ENCODE measurements at places on chromosomes 11 and 22.

GRCh38 chr11:108617055-108617454 is 23.5 kb upstream of the EXPH5 start:
- H3K36me3 ChIP-seq: no peaks in the 10 kb centered on the region
- no peak overlapping the region for H3K4me3 ChIP-seq
- H3K27me3 ChIP-seq: peaks cover 40% of the 10 kb centered on the region
- peaks cover 19% of the 10 kb centered on the region for H3K4me1 ChIP-seq

DNA sequence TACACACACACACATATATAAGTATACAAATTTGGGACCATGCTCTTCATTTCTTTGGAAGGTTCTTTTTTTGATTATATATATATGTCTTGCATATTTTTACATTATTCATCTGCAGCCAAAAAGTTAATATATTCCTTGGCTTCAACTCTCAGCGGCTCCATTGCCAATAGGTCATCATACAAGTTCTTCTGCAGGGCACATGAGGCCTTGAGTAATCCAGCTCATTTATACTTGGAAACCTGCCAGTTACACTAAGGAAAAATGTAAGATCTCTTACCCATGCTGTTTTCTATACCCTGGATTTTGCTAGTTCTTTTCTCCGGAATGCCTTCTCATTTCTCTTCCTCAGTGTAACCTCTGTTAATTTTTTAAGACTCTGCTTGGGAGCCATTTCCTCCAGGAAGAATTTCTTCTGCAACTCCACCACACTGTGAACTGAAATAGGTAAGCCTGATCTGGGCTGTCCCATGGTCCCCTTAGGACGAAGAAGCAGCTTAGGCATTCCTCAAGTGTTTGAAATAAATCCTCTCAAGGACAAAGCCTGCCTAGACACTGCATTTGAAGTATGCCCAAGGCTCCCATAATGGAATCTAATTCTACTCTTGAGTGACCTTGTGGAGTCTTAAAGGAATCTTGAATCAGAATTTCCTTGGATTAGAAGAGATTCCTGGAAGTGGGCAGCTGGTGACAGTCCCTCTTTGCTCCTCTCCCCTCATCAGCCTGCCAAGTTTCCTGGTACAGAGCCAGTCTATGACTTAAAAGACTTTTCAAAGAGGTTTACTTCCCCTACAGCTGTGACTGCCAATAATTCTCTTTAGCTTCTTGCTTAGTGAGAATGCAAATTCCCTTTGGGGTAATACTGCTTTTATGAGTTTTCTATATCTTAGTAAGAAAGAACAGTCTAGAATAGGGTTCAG is 182.8 kb downstream of the C11orf87 start:
- H3K27me3 ChIP-seq: no peaks in the 10 kb centered on the region
- H3K36me3 ChIP-seq: no peaks in the 10 kb centered on the region
- H3K4me3 ChIP-seq: no peak overlapping the region
- no peak for DNase-seq
- H3K27ac ChIP-seq: no peak overlapping the region

- no peak overlapping the region for H3K27ac ChIP-seq
- no peak overlapping the region for H3K4me3 ChIP-seq
- peaks cover 11% of the 10 kb centered on the region for H3K4me1 ChIP-seq
- DNase-seq: peak; percentile 86
- no peaks in the 10 kb centered on the region for H3K27me3 ChIP-seq
These were observed 19.6 kb downstream of the C22orf23 start for GRCh38 chr22:37933711-37934376.

GRCh38 chr11:94199136-94200130 is 70.8 kb downstream of the PANX1 start:
- H3K27ac ChIP-seq: no peak overlapping the region
- H3K27me3 ChIP-seq: no peaks in the 10 kb centered on the region
- DNase-seq: no peak
- no peaks in the 10 kb centered on the region for H3K36me3 ChIP-seq
- H3K4me3 ChIP-seq: no peak overlapping the region

DNA sequence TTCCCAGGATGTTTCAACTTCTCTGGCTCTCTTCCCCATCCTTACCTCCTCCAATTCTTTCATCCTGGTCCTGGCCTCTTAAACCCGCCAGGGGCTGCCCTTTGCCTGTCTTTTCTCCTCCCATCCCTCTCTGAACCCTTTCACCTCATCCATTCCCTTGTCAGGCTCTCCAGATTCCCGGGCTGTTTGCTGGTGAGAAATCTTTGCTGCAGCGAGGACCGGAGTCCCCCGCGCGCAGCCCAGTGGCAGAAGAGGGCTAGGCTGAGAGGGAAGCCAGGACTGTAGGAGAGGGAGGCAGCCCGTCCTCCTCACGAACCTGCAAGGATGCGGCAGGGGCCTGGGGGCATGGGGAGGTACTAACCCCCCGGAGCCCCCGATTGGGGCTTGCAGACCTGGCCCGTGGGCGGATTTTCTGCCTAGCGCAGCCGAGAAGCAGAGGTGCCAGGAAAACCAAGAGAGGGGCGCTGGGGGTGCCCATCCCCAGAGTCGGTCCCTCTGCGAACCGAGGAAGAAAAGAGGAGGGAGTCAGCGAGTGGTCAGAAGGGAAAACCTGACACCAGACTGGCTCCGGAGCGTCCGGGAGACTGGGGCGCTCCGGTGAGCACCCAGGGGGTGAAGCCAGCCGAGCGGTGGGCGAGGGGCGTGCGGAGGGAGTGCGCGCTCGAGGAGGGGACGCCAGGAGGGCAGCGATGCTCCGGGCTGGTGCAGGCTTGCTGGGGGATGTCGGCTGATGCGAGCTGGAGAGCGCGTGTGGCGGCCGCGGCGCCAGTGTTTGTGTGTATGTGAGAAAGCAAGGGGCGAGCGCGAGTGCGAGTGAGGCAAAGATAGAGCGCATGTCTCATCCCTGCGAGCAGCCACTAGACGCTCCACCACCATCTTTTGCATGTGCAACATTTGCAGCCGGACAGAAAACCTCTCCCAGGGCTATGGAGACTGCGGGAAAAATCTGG is at the start of gene GRIA4:
TSS of gene GRIA4 (plus strand) at position 242 of the 950 bp plus-strand sequence. CDS start 925 bp downstream, outside the sequence.
- peak within 1 kb of the TSS; percentile 81 for H3K4me3 ChIP-seq
- peaks cover 17% of the 10 kb centered on the region for H3K4me1 ChIP-seq
- DNase-seq: peak; percentile 27
- peaks cover 64% of the 10 kb centered on the region for H3K27me3 ChIP-seq

DNA sequence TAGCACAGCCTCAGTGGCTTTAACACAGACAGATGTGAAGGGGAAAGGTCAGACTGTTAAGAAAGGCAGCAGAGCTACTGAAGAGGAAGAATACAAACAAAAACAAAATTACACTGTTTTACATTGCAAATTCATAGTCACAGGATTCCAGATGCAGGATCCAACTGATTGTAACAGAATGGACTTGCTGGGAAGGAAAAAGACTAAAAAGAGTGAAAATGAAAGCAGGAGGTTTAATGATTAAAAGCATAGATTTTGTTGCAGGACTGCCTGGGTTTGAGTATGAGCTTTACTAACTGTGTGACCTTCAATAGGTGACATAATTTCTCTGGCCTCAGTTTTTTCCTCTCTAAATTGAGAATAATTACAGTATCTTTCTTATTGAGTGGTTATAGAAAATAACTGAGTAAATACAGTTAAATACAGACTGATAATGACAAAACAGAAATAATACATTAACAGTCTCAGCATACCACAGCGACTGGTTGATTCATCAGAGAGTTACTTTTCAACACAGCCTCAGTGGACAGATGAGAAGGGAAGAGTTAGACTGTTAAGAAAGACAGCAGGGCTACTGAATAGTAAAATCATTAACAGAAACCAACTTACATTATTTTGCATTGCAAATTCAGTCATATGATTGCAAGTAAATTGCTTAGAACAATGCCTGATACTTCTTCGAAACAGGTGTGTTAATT is 704.2 kb upstream of the TENM4 start:
- H3K27ac ChIP-seq: no peak overlapping the region
- H3K27me3 ChIP-seq: no peaks in the 10 kb centered on the region
- no peaks in the 10 kb centered on the region for H3K36me3 ChIP-seq
- H3K4me3 ChIP-seq: no peak overlapping the region
- DNase-seq: no peak
- no peaks in the 10 kb centered on the region for H3K4me1 ChIP-seq

- H3K4me3 ChIP-seq: peak overlapping the region; percentile 42
- no peak overlapping the region for H3K27ac ChIP-seq
- H3K36me3 ChIP-seq: no peaks in the 10 kb centered on the region
- peaks cover 21% of the 10 kb centered on the region for H3K4me1 ChIP-seq
These were observed 3.2 kb downstream of the EHF start for GRCh38 chr11:34624069-34624468.

DNA sequence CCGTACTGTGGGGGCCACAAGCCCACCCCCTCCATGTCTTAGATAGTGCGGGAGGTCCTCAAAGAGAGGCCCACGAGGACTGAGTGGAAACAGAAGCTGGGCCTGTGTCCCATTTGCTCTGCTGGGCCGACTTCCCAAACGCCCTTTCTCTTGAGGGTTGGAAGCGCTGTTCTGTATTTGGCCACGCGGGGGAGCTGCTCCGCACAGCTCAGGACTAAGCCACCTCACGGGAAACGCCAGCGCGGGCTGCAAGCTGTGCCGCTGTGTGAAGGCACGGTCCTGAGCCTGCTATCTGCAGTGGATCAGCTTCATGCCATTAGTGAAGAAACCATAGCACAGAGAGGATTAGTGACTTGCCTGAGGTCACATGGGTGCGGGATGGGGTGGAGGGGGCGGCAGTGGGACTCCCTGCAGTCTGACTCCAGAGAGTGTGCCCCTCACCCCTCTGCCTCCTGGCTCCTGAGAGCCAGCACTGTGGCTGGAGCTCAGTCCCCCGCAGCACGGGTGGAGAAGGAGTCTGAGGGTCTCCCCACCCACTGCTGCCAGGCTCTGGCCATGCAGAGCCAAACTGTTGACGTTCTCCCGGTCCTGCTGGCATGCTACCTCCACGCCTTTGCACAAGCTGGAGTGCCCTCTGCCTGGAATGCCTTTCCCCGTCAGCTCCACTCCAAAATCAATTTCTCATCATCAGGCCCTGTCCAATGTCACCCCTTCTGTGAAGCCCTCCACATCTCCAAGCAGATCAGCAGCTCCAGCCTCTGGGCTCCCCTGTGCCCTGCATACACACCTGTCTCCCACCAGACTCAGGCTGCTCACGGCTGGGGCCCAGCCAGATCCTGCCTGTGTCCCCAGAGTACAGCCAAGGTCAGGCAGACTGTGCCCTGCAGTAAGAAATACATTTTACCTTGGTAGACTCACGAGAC is 51.5 kb upstream of the LRRC32 start:
- H3K27me3 ChIP-seq: peaks cover 40% of the 10 kb centered on the region
- no peak overlapping the region for H3K27ac ChIP-seq
- H3K4me1 ChIP-seq: peaks cover 10% of the 10 kb centered on the region
- H3K36me3 ChIP-seq: no peaks in the 10 kb centered on the region
- DNase-seq: peak; percentile 79

DNA sequence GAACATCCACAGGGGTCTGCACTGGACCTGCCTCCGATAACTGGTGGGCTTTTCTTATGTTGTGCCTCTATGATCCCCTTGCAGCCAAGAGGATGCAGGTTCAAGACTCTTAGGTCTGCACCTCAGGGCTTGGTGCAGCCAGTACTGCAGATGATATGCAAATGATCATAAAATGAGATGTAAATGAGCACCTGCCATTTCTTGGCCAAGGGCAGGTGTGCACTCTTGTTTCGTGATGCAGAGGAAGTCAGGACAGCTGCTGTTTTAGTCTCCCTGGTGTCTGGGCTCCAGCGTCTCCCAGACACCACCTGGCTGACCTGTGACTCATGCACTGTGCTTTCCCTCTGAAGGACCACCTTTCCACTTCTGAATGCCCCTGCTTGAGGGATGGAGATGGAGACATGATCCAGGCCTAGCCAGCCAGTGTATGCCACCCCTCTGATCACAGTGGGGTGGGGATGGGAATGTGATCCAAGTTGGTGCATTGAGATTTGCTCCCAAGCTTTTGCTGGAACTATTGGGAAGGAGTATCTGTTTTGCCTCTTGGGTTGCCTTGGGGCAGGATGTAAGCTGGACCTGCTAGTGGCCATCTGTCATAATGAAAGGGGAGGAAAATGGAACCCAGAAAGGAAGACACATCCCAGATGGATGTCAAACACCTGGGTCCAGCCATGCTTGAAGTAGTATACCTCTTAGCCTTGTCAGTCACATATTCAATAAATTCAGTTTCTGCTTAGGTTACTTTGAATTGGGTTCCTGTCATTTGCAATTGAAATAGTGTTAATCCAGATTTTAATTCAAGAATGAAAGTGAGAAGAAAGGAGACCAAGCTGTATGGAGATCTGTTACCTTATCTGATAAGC is 3.3 kb upstream of the KCNJ11 start:
- no peak for DNase-seq
- no peaks in the 10 kb centered on the region for H3K4me1 ChIP-seq
- H3K27me3 ChIP-seq: peaks cover 20% of the 10 kb centered on the region

- no peak for DNase-seq
- peaks cover 34% of the 10 kb centered on the region for H3K4me1 ChIP-seq
- no peak overlapping the region for H3K4me3 ChIP-seq
- H3K27me3 ChIP-seq: no peaks in the 10 kb centered on the region
These were observed 4.6 kb downstream of the FRMD8 start for GRCh38 chr11:65390996-65391395.

DNA sequence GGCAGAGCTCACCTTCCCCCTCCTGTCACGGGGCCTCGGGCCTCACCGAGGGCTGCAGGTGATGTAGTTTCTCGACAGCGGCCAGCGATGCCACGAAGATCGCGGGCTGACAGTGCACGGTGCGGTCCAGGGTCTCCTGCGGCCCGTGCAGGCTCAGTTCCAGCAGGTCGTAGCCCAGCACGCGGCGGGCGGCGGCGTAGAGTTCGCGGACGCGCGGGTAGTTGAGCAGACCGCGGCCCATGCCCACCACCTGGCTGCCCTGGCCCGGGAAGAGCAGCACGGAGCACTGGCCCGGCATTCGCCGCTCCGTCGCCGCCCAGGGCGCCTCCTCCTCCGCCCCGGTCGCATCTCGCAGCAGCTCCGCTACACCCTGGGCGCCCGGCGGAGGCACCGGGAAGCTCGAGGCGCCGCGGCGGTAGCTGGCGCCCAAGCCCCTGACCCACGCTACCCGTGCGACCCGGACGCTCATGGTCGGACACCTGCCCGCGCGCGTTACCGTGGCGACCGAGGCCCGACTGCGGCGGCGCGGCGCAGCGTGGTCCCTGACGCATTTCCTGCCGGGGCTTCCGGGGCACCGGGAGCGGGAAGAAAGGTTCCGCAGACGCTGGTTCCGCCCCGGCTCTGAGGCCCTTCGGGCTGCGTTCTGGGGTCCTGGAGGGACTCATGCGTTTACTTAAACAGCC is at the start of gene MCAT:
TSS of gene MCAT (minus strand) at position 519 of the 683 bp plus-strand sequence. CDS start at position 469, 50 bp downstream.
- peaks cover 2% of the 10 kb centered on the region for H3K36me3 ChIP-seq
- peaks cover 45% of the 10 kb centered on the region for H3K4me1 ChIP-seq
- peak; percentile 93 for DNase-seq
- H3K4me3 ChIP-seq: peak within 1 kb of the TSS; percentile 91

DNA sequence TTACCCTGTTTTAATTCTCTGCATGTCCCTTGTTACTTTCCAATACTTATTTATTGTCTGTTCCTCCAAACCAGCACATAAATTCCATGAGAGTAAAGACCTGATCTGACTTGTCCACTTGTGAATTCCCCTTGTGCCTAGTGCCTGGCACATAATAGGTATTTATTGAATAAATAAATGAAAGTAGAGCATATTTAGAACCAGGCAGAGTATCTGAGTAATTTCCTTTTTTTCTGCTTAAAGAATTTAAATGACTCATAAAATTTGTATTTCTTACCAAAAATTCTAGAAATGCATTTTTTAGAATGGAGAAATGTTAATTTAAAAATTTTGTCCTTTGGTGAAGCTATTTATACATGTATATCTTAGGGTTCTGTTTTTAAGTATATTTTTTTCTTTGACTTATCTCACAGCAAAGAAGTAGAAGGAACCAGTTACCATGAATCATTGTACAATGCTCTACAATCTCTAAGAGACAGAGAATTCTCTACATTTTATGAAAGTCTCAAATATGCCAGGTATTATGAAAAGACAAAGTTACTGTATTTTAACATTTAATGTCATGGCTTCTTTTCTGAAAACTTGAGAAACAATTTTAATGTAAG is 96.8 kb downstream of the ATM start:
- H3K36me3 ChIP-seq: peaks cover 8% of the 10 kb centered on the region
- H3K27ac ChIP-seq: peak overlapping the region; percentile 91
- DNase-seq: no peak
- peaks cover 12% of the 10 kb centered on the region for H3K4me1 ChIP-seq
